ENCODE measurements at places on chromosomes 11 and 22.

DNA sequence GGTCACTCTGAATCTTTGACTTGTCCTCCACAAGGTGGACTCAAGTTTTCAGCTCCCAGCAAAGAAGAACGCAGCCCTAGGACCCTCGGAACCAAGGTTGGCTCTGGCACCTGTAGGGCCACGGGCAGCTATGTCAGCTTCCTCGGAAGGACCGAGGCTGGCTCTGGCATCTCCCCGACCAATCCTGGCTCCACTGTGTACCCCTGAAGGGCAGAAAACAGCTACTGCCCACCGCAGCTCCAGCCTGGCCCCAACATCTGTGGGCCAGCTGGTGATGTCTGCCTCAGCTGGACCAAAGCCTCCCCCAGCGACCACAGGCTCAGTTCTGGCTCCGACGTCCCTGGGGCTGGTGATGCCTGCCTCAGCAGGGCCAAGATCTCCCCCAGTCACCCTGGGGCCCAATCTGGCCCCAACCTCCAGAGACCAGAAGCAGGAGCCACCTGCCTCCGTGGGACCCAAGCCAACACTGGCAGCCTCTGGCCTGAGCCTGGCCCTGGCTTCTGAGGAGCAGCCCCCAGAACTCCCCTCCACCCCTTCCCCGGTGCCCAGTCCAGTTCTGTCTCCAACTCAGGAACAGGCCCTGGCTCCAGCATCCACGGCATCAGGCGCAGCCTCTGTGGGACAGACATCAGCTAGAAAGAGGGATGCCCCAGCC is 2.2 kb downstream of the INPP5J start:
- DNase-seq, result no peak

GRCh38 chr11:18743365-18743764 is 17.4 kb upstream of the IGSF22 start:
- DNase-seq, result no peak

- DNase-seq, result no peak
Measured at GRCh38 chr22:29737251-29738117, 17.7 kb downstream of the CABP7 start.

DNA sequence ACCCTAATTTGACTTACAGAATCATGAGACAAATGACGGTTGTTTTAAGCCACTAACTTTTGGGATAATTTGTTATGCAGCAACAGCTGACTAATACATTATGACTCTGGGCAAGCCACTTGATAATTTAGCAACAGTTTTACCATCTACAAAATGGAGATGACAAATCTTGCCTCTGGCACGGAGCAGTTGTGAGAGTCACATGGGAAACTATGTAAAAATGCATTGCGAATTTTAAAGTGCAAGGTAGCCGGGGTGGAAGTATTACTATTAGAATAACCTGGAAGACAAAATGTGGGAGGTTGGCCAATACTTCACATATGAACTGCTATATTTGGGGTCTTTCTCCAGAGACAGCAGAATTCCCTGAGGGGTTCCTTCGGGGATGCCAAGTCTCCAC is 328.7 kb downstream of the CTTN start:
- DNase-seq, result no peak

DNA sequence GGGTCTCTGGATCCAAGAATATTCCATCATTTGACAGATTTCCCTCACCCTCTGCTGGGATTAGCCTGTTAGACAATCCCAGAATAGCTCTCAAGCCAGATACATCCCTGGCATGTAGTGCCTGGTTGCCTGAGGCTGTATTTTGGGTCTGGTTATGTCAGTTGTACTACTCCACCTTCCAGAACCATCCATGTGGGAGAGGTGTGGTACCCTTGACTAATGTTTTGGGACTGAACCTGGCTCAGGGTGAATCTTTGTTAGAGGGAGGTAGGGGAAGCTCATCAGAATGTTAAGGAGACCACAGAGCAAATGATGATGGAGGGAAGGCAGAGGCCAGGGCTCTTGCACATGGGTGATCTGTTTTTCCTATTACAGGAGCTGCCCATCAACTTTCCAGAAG is 5.2 kb downstream of the C11orf52 start:
- no peak for DNase-seq

DNA sequence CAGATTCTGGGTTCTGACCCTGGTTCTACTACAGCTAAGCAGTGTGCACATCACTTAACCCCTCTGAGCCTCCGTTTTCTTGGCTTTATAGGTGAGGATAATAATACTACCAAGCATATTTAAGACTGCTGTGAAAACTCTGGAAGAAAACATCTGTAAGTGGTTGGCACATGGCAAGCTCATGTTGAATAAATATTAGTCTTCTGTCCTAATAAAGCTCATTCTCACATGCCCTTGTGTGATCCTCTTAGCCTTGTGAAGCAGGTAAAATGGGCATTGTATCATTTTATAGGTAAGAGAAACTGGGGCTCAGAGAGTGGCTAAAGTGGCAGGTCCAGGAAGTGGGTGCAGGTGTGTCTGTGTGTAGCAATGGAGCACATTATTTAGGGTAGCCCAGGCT is 8.5 kb downstream of the PKNOX2 start:
- no peak for DNase-seq

GRCh38 chr11:30349885-30350284 is 27.0 kb downstream of the ARL14EP start:
- no peak for DNase-seq

- DNase-seq, result no peak
Measured at GRCh38 chr22:41517172-41518047, 26.9 kb downstream of the POLR3H start.

GRCh38 chr11:69888483-69889181 is 69.4 kb upstream of the FGF3 start:
- no peak for DNase-seq

DNA sequence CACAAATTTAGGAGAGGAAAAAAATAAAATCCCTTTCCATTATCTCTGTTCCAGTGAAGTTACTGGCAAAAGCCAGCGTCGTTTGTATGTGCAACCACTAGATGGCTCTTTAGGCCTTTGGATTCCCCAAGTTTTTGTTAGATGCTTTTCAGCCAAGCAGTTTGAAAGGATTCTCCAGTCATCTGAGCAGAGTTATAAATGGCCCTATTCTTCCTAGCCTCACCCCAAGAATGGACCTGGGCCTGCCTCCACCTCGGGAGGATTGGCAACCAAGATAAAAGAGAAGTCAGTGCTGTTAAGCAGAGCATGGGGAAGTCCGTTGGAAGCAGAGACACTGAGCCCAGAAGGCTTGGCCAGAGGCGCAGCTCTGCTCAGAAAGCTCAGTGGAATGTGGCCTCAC is 15.4 kb downstream of the FAM181B start:
- no peak for DNase-seq

- peak; percentile 46 for DNase-seq
Measured at GRCh38 chr11:130181295-130182272, 22.0 kb downstream of the ST14 start.

DNA sequence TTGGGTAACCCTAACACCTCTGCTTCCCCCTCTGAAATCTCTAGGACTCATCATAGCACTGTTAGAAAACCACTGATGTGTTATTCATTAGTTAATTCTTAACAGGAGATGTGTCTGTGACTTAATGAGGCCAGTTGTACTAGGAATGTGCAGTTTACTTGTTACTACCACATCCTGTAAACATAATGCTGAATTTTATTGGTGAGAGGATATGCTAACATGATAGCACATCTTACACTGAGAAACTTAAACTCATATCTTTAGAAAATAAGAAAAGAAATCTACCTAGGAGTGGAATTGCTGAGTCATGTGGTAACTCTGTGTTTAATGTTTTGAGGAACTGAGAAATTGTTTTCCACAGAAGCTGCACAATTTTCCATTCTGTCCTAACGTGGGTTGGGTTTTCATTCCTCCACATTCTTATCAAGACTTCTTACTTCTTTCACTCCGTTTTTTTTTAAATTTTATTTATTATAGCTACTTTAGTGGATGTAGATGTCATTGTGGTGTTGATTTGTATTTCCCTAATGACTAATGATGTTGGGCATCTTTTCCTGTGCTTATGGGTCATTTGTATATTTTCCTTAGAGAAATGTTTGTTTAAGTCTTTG is 33.7 kb downstream of the RNF121 start:
- DNase-seq, result no peak

DNA sequence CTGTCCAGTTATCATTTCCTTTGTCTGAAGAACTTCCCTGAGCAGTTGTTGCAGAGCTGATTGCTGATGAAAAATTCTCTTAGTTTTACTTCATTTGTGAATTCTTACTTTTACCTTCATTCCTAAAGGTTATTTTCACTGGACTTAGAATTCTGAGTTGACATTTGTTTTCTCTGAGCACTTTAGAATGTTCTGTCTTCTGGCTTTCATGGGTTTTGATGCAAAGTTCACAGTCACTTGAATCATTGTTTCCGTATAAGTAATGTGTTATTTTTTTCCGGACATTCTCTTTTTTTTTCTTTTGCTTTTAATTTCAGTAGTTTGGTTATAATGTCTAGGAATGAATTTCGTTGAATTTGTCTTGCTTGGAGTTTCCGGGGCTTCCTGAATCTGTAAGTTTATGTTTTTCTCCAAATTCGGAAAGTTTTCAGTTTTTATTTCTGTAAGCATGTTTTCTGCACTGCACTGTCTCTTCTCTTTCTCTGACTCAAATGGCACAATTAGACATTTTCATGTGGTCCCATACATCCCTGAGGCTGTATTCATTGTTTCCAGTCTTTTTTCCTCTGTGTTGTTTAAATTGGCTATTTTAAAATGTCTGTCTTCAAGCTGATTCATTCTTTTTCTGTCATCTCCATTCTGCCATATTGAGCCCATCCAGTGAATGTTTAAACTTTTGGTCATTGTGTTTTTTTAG is 68.5 kb upstream of the NARS2 start:
- DNase-seq, result no peak

- DNase-seq, result no peak
Measured at GRCh38 chr11:124079631-124080326, 35.5 kb upstream of the VWA5A start.

- DNase-seq, result no peak
Measured at GRCh38 chr11:43930868-43931716, 11.3 kb upstream of the C11orf96 start.

DNA sequence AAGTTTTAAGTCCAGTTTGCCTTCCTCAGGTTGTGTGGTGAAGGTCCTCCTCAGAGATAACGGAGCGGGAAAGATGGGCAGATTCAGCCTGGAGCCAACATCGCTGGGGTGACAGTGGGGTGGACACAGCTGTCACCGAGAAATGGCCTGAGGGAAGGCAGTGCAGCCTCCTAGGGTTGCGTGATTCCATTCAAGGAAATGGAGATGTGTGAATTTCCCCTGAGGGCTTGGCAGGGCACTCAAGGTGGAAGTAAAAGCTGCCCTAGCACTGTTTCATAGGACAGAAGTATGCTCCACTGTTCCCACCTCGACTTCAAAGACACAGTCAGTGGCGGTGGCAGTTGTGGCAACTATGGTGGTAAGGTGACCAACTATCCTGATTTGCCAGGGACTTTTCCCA is 15.4 kb upstream of the CAT start:
- no peak for DNase-seq

DNA sequence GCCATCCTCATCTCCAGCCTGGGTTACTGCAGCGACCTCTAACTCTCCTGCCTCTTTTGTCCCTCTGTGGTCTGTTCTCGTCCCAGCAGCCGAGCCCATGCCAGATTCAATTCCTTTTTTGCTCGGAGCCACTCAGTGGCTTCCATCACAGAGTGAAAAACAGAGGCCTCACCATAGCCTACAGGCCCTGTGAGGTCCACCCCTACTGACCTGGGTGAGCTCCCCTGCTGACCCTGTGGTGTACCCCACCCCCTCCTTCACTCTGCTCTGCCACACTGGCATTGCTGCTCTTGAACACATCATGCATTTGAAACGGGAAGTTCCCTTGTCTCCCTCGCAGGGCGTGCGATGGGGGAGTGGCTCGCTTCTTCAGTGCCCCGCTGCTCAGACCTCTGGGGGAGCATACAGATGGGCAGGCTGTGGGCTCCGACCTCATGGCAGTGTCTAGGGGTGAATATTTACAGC is 2.1 kb downstream of the AIP start:
- no peak for DNase-seq

DNA sequence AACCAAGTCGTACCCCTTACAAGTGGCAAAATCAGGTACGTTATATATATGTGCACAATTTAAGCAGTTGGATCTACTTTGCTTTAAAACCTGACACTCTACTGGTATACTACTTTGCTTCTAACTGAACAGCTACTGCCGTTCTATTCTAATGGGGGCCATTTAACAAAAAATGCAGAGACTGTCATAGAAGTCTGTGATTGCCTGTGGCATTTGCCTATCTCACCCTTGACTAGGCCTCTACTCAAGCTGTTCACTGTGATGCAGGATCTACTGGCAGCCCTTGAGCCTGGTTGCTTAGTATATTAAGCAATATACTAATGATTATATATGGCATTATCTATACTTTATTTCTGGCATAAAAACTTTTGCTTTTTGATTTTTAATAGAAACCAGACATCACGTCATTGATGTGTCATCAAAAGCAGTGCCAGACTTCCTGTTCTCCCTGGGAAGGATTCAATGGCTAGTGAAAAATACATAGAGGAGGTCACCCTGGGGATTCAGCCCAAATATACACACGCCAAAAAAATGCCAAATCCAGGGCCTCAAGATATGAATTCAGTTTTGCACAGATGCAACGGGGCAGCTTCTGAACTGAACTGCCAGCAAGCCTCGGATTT is 40.0 kb upstream of the FIBIN start:
- no peak for DNase-seq

DNA sequence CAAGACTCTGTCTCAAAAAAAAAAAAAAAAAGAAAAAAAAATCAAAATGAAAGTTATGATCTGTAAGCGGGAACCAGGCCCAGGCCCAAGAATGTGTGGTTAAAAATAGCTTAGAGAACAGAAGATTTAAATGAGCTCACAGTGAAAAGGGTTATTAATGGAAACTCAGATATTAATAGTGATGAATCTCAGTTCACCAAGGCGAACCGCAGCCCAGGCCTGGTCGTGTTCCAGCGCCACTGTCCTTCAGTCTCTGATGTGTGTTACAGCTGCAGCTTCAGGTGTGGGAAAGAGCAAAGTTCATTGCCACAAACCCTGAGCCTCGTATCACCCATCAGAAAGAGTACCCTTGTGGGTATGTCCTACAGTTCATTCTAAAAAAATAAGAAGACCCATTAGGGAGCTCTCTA is 107.1 kb downstream of the GAB2 start:
- no peak for DNase-seq

DNA sequence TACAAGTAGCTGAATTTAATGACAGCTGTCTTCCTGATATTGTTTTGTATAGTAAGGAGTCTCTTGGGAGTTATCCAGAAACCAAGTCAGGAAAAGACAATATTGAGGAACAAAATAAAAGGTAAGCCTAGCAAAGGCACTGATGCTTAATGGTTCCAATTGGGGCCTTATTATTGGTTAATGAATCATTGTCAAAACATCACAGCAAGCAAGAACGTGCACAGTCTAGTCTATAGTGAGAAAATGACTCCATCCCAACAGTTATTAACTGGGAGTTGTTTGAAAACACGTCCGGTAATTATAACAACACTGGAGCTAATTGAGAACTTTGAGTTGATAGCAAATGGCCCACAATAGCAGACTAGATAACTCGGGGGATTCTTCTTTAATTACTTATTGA is 17.7 kb downstream of the BSX start:
- no peak for DNase-seq
